ENCODE measurements at places on chromosomes 1 and 21. TPM values are rescaled to one million over a fixed set of nuclear protein-coding genes. Genes with fewer than 3 reads are reported as not detected.

DNA sequence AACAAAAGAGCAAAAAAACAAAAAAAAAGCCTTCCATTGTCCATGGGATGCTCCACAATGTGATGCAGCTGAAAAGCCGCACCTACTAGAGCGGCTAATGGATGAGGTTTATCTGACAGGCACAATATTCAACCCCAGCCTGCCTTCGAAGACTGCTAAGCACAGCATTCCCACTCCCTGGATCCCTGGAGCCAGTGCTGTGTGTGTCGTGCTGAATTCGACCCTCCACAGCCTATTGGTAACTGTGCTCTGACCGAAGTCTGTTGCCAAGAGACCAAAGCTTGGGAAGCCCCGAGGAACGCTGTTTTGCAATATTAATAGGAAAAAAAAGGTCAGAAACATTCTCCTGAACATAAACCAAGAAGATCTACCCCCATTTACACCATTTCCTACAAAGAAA, 57.2 kb upstream of the PUM1 start:
- DNase-seq = no peak

GRCh38 chr1:115218034-115218405, 120.0 kb downstream of the NGF start:
- DNase-seq = no peak

DBT gene
- 3.6 TPM for total RNA-seq

DNA sequence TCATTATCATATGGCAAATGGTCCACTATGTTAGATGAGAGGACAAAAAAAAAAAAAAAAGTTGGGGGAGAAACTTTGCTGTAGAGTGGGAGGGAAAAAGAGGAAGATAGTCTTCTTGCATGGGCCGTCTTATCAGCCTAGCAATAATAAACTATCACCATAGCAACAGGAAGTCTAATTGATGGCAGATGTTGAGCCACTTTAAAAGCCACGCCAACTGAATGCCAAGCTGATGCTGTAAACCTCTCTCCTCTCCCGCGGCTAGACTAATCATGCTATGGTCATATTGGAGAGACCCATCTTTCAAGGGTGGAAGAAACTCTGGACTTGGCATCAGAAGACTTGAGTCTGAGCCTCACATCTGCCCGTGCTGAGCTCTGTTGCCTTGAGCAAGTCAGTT, 122.2 kb upstream of the HOOK1 start:
- DNase-seq = no peak

GRCh38 chr1:115237023-115237422, 101.0 kb downstream of the NGF start:
- no peak for DNase-seq

- DNase-seq = peak; percentile 14
Measured at GRCh38 chr1:162538815-162539431, 22.6 kb upstream of the UAP1 start.

GRCh38 chr1:225995919-225996864, 3.0 kb downstream of the SDE2 start:
- DNase-seq = no peak

C1orf226 gene
- total RNA-seq = 1.8 TPM

DNA sequence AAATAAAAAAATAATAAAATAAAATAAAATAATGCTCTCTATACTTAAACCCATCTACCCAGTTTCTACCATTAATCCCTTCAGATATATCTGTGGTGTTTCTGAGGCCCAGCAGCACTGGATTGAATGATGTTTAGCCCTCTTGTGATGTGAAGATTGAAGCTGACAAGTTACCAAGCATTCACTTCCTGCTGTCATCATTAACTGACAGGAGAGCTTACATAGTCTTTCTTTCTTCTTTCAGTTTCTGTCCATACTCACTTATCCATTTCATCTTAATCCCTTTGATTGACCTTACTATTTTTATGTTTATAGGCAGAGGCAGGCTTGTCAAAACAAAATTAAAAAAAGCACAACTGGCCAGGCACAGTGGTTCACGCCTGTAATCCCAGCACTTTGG, 38.8 kb upstream of the PGD start:
- DNase-seq = no peak

GRCh38 chr1:69569576-69570328, 2.0 kb downstream of the LRRC7 start:
- DNase-seq = no peak

DNA sequence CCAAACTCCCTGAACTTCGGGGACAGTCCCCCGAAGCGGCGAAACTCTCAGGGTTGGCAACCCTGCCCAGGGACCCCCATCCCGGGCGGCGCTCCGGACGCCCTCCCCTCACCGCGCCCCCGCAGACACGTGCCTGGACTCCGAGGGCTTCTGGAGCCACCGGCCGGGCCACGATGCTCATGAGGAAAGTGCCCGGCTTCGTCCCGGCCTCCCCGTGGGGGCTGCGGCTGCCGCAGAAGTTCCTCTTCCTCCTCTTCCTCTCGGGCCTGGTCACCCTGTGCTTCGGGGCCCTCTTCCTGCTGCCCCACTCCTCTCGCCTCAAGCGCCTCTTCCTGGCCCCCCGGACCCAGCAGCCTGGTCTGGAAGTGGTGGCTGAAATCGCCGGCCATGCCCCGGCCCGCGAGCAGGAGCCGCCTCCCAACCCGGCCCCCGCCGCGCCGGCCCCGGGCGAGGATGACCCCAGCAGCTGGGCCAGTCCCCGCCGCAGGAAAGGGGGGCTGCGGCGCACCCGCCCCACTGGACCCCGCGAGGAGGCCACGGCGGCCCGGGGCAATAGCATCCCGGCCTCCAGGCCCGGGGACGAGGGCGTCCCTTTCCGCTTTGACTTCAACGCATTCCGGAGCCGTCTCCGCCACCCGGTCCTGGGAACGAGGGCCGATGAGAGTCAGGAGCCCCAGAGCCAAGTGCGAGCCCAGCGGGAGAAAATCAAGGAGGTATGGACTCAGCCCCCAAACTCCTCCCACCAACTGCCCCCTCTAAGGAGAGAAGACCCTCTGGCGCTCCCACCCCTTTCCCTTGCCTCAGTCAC, 1.2 kb downstream of the MAN1C1 start:
- no peak for DNase-seq

GRCh38 chr1:151282883-151283725, 1.0 kb downstream of the ZNF687 start:
- DNase-seq = no peak

GRCh38 chr1:221708076-221708571, 33.8 kb downstream of the DUSP10 start:
- DNase-seq = peak; percentile 77
